Activated T-helper 1 cell treated with anti-CD3 and anti-CD28 coated beads, Interleukin-2, amount 50 U/mL, for 16 hours (primary cell): ENCODE measurements at places on chromosomes 1 and 21.

DNA sequence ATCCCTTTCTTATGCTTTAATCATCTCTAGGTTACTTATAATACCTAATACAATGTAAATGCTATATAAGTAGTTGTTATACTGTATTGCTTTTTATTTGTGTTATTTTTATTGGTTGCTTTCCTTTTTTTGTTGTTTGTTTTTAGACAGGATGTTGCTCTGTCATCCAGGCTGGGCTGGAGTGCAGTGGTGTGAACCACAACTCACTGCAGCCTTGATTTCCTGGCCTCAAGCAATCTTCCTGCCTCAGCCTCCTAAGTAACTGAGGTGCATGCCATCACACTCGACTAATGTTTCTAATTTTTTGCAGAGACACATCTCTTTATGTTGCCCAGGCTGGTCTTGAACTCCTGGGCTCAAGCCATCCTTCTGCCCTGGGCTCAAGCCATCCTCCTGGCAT, 26.9 kb downstream of the KRTAP19-8 start:
- DNase-seq: no peak

DNA sequence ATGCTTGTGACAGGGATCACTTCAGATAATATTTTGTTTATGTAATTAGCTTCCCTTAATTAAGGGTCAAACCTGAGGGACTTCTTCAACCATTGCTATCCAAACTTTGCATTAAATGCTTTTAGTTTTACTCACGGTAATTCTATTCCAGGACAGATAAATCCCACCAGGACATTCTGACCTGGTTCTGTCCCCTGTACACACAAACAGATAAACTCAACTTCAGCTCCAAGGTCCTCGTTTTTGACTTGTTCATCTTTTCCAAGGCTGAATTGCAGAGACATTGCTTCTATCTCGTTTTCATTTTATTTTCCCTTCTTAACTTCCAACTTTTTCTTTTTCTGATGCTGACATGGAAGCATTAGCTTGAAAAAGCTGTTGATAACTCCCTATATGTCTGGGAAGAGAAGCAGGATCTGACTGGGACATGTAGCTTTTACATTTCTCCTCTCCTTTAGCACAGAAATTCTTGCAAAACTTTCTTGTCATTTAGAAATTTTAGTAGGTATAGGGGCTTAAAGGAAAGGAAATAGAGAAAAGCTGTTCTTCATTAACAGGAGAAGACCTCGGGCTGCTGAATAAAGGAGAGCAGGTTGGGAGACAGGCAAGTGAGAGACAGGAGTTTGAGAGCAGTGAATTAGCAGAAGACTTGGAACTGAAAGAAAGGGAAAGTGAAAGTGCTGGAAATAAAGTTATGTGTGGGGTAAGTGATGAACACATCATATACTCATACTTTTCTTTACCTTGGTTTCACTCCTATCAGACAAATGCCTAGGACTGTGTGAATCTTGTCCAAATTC, 231.7 kb upstream of the B3GALT2 start:
- DNase-seq: no peak

GRCh38 chr1:40313958-40314720, 2.9 kb downstream of the COL9A2 start:
- no peak for DNase-seq

GRCh38 chr1:210467440-210468043, 138.8 kb downstream of the HHAT start:
- DNase-seq: no peak

DNA sequence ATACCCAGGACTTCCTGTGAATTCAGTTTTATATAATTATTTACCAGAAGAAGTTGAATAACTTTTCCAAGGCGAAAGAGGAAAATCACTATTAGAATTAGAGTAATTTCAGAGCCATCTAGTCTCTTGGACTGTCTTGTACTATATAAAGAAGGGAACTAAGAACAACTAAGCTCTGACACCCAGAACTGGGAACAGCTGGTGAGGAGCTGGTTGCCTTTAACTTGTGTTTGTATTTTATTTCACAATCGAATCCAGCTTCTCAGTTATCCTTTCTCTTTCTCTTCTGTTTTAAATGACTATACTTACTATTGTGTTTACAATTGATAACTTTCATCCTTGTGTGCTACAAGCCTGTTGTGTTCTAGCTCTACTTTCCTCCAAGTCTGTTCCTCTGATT, 8.4 kb downstream of the SNX27 start:
- no peak for DNase-seq

- DNase-seq: no peak
These were observed 27.8 kb upstream of the ZNF281 start for GRCh38 chr1:200437556-200438203.

DNA sequence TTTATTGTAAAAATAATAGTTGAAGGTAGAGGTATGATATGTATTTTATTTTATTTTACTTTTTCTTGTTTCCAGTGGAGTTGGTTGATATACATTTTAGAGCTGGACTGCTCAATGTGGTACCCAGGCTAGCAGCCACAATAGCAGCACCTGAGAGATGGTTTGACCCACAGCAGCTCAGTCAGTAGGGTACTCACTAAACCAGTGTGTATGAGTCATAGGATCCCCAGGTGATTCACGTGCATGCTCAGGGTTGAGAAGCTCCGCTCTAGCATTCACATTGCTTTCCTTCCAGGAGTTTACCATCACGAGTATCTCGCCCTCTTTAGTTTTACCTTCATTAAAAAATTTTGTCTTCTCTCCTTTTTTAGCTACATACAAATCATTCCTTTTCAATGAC, 96.0 kb upstream of the PAXBP1 start:
- DNase-seq: no peak

GRCh38 chr1:19437891-19438294, 47.4 kb downstream of the CAPZB start:
- no peak for DNase-seq

DNA sequence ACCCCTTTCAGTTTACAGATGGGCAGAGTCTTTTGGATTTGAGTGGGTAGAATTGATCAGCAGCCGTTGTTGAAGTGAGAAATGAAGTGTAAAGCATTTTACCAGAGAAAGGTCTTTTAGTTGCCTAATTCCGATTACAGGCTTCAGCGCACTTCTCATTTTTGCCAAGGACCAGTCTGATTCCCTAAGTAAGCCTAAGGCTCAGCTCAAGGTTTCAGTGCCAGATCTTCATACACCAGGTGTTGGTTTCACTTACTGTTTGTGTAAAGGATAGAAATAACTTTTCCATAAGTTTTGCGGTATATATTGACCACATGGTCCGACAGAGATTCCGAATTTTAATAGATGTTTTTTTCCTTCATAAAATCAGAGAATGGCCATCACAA, 83.9 kb upstream of the BMP8A start:
- DNase-seq: no peak

DNA sequence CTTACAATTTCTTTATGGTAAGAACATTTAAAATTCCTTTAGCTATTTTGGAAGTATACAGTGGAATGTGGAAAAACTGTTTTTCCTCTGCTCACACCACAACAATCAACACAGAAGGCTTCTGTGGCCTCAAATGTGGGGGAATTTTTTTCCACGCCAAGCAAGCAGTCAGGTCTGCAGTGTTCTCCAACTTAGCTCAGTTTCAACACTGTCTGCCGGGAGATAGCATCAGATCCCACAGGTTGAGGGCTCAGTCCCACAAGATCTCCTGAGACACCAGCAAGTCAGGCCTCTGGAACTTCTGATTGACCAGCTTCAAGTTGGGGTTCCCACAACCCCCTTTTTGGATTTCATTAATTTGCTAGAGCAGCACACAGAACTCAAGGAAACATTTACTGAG, 50.3 kb downstream of the PTBP2 start:
- DNase-seq: no peak

DNA sequence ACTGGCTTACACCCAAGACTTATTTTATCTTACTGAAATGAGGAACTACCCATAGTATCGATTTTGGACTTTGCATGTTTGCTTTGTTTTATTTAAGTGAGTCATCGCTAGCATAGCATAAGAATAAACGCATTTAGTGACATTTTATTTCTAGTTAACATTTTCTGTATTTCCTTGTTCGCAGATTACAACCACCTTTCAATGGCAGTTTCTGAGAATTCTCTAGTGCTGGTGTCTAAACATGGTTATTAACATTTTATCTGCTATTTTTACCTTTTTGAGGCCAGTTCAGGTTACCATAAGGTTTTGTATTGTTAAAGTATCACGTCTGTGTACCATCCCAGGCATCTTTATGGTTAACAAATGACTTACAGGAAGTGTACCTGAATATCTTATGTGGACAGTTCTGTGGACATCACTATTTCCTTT, 24.5 kb downstream of the EEIG2 start:
- DNase-seq: no peak

DNA sequence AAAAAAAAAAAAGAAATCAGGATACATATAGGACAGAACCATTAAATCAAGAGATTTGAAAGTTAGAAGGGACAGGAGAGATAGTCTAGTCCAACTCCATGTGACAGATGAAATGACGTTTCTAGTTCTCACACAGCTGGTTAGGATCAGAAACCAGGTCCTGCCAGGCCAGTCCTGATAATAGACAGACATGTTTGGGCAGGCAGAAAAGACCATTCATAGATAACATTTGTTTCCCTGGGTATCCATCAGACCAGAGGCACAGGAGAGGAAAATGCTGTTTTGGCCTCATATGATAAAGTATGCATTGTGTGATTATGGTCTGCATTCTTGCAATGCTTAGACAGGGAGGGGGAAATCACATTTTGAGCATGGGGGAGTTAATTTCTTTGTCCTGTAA, 29.3 kb downstream of the ZBTB8B start:
- DNase-seq: no peak

- DNase-seq: no peak
These were observed 27.0 kb downstream of the IL10RB start for GRCh38 chr21:33293136-33293535.

DNA sequence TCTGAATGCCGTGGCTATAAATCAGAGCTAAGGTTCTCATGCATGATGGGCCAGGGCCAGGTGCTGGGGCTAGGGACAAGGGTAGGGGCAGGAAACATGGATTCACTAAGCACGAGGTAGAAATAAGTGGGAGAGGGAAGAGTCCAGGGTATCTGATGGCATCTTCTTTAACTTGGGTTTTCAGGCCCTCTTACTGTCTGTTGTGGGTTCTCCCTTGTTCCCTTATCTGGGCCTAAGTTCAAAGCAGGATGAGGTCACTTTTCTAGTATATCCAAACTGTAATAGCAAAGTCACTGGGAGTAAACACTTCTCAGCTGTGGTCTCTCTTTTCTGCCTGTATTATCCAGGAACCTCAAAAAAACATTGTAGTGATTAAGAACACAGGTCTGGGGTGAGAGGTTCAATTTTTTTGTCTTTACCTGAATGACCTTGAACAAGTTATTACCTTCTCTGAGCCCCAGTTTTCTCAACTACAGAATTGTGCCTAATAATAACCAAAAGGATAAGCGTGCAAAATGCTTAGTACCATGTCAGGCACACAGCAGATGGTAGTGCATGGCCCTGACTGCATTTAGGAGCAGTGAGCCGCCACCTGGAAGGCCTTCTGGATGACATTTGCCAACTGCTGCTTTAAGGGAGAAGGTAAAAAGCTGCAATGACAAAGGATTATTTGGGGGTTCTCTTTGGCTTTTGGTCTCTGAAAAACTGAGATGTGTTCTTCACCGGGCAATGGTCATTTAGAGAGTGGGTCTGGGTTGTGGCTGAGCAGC, 53.6 kb upstream of the A3GALT2 start:
- DNase-seq: no peak

DNA sequence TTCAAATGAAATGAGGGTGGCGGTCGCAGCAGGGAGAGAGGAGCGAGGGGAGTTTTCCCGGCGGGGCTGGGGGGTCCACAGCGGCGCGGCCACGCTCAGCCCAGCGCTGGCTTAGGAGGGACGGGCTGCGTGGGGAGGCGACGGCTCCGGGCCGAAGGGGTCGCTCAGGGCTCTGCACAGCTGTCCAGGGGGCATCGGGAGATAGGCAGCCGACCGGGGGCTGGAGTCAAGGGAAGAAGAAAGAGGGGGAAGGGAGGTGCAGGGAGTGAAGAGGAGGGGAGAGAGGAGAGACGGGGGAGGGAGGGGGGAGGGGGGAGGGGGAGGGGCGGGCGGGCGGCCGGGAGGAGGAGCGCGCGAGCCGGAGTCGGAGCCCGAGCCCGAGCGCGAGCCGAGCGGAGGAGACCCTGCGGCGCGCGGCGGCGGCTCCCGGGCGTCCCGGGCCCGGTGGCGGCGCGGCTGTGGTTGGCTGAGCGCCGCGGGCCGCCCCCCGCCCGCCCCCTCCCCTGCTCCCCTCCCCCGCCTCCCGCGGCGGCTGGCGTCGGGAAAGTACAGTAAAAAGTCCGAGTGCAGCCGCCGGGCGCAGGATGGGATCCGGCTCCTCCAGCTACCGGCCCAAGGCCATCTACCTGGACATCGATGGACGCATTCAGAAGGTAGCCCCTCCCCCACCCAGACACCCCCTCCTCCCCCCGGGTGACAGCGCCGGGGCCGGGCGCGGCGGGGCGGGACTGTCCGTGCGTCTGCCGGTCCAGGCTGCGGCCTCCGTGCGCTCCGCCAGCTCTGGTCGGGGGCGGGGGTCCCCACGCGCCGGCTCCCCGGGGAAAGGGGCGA, at the start of gene PDE9A:
Gene PDE9A (plus strand): TSS at position 391 of the 831 bp plus-strand sequence. CDS start 194 bp downstream, at position 585.
- DNase-seq: no peak

GRCh38 chr21:42311816-42312625, 3.2 kb downstream of the TFF3 start:
- no peak for DNase-seq

GRCh38 chr1:178798232-178798861, 72.5 kb downstream of the ANGPTL1 start:
- DNase-seq: no peak

DNA sequence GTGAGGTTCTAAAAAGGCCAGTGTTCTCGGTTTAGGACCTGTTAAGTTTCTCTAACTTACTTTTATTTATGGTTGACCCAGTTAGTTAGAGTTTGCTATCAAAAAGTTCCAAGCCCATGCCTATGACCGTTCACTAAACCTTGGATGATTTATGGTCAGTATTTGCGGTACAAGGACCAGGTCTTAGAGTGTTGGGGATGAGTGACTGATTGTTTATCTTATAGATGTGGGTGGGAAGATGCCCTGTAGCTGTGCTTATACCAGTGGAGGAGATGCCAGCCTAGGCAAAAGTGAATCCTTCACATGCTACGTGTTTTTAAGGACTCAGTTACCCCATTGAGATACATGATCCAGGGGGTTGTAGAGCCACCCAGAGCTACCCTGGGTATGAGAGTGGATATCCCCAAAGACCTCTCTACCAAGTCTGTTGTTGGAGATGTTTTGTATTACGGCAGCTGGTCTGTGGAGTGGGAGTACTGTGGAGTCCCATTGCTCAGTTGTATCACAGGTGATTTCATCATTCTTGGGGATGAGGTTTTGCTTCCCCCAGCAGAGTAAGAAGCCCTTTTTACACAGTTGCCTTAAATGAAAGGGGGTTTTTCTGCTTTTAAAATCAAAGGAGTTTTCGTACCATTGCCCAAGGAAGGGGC, 2.1 kb downstream of the SLC22A15 start:
- no peak for DNase-seq

DNA sequence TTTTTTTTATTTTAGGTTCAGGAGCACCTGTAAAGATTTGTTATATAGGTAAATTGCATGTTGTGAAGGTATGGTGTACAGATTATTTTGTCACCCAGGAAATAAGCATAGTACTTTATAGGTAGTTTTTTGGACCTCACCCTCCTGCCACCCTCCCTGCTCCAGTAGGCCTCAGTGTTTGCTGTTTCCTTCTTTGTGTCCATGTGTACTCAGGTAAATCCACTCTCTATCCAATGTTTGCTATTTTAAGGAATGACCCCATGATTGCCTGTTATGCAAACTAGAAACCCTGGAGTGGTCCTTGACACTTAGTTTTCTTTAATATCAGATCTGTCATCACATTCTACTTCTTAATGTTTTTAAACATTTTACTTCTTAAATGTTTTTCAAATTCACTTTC, 33.9 kb downstream of the LHX9 start:
- DNase-seq: no peak

- no peak for DNase-seq
These were observed 253.7 kb downstream of the HHAT start for GRCh38 chr1:210582205-210582970.

GRCh38 chr1:38549191-38549590, 310.4 kb downstream of the RRAGC start:
- DNase-seq: no peak
